Left ventricle myocardium inferior (tissue), 1 donor: ENCODE measurements at places on chromosomes 6 and 20. TPM values are rescaled to one million over a fixed set of nuclear protein-coding genes. Genes with fewer than 3 reads are reported as not detected.
A peak's percentile ranks its signal among the peaks of the same experiment; 100 is the strongest.

DNA sequence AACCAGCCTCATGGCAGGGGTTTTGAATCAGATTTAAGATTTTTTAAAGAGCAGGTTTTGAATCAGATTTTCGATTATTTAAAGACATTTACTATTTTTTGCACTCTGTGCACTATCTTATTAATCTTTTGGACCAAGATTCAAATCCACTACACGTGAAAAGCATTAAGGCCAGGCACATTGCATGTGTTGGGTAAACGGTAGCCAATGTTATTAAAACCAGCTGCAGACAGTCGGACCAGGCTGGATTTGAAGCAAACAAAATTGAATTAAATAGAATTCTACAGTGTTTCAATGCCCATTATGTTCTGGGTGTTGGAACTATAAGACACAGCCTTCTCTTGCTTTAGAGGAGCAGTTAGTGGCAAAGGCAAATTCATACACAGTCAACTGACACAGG lies 7.7 kb downstream of the HLA-DOA start:
- DNase-seq: no peak

- no peak for DNase-seq
Observed at GRCh38 chr20:47120346-47120936, 225.8 kb downstream of the EYA2 start.

DNA sequence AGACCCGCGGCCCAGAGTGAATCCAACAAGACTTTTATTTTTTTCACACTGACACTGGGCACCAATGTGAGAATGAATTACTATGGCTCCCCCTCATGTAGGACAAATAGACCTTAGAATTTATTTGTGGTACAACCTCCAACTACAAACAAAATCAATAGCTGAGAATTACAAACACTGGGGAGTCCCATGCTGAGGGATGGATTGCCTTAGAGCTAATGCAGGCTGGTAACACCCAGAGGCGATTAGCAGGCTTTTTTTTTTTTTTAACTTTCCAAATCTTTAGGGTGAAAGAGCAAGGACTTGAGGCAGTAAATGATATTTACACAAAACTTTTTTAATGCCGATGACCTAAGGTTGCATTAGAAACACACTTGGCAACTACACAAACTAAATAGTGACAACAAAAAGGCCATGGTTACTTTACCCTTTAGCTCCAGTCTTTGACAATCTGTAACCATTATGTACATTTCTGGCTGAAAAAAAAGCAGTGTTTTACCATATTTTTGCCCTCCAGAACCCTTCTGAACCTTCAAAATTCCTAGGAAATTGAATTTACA lies 21.8 kb downstream of the SAYSD1 start:
- no peak for DNase-seq

- no peak for DNase-seq
Observed at GRCh38 chr6:157724138-157724820, 98.8 kb upstream of the SNX9 start.

DNA sequence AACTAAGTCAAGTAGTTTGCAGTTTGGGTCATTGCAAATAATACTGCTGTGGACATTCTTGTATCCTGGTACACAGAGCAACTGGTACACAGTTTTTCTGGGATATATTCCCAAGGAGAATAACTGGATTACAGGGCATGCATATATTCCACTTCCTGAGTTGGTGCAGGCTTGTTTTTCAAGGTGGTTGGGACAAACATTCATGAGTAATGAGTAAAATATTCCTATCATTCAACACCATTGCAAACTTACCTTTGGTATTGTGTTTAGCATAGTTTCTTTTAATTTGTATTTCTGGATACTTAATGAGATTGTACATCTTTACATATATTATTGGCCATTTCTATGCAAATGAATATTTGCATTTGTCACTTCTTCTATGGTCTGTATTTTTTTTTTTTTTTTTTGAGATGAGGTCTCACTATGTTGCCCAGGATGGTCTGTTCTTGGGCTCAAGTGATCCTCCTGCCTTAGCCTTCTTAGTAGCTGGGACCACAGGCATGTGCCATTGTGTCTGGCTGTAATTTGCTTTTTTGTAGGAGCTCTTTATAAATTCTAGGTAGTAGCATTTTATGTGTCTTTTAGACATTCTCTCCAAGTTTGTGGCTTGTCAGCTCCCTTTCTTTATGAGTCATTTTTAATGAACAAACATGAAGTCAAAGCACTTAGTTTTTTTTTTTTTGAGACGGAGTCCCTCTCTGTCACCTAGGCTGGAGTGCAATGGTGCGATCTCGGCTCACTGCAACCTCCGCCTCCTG lies 158.7 kb downstream of the SOX4 start:
- DNase-seq: no peak

- DNase-seq: no peak
Observed at GRCh38 chr20:1710484-1710883, 52.9 kb upstream of the SIRPG start.

GRCh38 chr6:45679631-45680030 lies 301.9 kb upstream of the SUPT3H start:
- no peak for DNase-seq

DNA sequence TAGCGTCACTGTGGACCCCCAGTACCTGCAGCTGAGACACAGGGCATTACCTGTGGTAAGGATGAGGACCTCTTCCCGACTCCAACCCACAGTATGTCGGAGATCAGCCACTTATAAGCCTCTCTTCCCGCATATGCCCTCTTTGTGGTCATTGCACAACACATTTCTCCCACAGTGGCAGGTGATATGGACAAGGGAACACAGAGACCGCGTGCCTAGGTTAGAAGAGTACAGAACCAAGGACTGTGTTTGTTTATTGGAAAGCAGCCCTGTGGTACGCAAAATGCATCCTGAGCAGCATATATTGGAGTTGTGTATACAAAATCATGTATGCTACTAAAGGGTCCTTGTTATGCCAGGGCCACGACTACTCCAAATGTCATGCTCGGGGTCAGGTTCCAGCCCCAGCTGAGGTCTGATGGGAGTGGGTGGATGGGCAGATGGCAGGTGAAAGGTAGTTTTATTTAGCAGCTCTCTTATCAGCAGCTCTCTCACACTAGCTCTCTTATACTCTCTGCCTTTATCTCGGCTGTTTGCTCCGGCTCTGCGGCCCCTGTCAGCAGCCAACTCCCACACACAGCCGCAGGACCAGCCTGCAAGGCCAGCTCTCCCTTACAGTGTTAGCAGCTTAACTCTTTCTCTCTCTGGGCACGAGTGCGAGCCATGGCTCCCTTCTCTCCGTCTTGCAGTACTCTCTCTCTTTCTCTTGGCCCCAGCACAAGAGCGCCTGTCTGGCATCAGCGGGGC lies 569.0 kb downstream of the KIF16B start:
- peak; percentile 47 for DNase-seq

GRCh38 chr20:3158968-3159431 lies 665 bp downstream of the FASTKD5 start:
- no peak for DNase-seq

DNA sequence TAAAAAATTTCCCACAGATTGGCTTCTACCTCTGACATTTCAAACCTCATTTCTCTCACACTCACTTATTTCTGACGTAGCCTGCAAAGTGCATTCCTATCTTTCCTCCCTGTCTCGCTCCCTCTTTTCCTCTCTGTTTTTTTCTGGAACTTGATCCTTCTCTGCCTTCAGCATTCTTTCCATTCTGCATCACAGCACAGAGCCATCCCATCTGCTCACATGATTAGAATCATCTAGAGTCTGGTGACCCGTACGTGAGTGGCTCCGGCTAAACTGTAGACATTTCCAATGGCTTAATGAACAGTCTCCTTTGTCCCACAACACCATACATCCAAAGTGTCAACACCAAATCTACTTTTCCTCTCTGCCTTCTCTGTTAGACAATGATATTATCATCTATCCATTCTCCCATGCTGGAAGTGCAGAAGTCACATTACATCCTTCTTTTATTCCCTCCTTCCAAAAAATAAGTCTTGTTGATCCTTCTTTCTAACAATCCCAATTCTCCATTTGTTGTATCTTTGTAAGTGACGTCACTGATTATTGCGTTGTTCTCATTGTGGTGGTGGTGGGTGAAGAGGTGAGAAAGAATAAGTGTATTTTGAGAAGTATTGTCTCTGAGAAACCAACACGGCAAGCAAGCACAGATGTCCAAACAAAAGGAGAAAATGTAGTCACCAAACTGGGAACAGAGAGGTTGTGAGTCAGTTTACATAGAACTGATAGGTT lies 41.6 kb downstream of the OPRM1 start:
- DNase-seq: no peak

- no peak for DNase-seq
Observed at GRCh38 chr20:58647796-58648501, 3.1 kb upstream of the STX16 start.

DNA sequence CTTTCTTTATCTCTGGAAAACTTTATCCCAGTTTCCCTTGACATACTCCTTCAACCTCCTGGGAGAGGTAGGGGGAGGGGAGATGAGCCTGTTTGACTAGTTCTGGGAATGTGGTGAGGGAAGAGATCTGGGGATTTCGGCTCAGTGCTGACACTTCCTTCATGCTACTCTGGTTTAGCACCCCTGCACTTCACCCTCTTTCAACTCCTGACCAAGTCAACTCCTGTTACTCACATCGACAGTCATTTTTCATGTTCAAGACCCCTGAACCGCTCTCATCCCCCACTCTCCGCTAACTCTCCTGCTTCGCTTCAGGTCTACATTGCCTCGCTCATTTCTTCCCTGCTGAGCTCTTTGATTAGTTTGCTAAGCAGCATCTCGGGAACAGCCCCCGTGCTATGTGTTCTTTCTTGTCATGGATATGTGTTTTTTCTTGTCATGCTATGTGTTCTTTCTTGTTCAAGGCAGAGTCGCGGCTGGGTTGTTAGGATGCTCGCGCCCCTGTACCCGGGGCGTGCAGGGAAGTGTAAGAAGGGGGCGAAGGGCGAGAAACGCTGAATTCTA lies 16.6 kb upstream of the TRIM27 start:
- no peak for DNase-seq

DNA sequence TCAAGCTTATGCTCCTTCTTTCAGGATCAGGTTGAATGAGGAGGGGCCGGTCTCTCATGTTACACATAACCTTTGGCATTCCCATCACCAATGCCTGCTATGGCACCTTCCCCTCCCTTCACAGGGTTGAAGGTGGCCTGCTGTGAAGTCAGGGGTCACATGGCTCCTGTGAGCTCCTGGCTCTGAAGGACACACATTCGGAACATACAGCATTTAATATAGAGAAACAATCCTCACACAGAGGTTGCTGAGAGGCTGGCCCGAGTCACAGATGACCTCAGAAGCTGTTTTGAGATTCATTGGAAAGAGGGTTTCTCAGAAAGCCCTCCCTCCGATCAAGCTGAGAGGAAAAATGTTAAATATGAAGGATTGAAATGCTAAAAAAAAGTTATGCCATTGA lies 82.1 kb downstream of the PSMG4 start:
- no peak for DNase-seq

- DNase-seq: no peak
Observed at GRCh38 chr6:133548423-133549159, 307.4 kb downstream of the EYA4 start.

DNA sequence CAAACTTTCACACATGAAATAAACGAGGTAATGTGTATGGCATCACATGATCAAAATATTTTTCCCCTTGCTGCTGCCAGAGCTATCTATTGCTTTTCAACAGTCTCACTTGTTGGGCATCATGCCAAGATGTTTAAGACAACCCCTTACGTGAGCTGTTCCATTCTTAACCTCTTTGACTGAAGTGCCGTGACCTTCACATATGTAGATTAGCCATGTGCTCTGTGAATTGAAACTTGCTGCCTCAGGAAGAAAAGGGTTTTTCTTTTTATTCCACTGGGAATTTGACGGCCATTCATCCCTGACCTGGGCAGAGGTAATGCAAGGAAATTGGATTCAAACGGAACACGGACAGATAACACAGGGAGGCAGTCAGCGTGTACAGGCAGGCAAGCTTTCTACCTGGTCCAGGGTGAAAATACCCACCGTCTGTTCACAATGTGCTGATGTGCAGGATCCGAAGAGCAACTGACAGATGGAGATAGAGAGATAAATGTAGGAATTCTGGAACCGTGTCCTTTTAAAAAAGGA lies 14.2 kb downstream of the ARID1B start:
- DNase-seq: no peak

DNA sequence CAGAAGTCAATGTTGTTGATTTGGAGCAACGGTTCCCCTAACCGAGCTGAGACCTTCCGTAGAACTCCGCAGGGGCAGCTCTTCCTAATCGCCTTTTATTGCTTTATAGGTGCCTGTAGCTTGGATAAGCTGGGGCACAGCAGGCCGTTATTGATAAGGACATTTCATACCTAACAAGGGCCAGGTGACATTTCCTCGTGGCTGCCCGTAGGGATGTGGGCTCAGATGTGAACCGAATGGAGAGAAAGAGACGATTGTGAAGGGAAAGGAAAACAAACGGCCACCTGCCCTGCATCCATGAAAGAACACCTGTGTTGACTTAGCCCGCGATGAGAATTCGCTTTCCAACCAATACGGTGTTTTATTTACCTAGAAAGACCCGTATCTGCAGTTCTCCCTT lies 53.3 kb upstream of the DACT2 start:
- no peak for DNase-seq

- no peak for DNase-seq
Observed at GRCh38 chr20:57973886-57974285, 254.6 kb downstream of the ANKRD60 start.

CHRNA4 gene
- 0.38 TPM for total RNA-seq

NCOA7 gene
- total RNA-seq: 10.3 TPM

MMP24 gene
- 0.25 TPM for total RNA-seq

SIRPB2 gene
- 3.2 TPM for total RNA-seq

ECT2L gene
- total RNA-seq: 1.6 TPM
